Activated CD8-positive, alpha-beta memory T cell treated with anti-CD3 and anti-CD28 coated beads for 1 hour (primary cell): ENCODE measurements at places on chromosomes 1 and 21.

DNA sequence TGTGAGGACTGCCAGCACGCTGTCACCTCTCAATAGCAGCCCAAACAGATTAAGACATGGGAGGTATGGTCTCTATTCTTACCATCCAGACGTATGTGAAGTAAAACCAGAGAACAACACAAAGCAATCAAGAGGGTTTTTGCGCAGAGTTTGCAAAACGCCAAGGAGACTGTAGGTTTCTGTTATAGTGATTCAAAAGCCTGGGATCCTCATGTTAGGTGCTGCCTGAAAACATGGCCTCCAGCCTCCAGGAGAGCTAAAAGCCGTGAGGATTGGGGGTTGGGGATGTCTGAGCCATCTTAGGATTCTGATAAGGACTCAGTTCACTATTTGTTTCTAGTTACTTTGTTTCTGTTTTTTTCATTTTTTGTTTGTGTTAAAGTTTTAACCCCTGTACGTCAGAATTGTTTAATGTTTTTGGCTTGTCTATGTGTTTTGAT lies 4.2 kb upstream of the CCT8 start:
- no peak for DNase-seq

DNA sequence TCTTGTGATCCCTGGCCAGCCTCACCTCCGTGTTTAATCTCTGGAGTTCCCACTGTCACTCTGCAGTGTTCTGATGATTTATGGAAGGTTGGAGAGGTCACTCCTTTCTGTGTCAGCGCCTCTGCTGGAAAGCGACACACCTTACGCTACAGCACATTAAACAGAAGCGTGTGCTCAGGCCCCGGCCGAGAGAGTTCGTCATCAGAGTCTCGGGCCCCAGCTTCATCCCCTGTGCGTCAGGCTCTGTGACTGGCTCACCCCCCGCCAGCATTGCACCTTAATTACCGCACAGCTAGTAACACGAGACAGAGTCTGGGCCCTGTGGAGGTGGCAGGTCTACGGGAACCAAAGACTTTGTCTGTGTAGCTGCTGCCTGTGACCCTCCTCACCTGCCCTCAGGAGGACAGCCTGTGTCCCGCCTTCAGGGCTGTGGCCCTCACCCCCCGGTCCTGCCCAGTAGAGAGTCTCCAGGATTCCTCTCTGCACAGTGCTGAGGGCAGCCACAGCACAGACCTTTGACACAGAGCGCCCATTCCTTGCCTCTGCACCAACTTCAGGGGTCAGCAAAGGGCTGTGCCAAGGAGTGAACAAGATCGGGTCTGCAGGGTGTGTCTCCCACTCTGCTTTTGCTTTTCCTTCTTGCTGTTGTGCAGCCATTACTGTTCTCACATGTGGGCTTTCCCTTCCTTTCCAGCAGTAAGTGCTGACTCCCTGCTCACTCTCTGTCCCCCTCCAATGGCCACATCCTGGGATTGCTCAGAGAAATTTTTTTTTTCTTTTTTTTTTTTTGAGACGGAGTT lies 157.6 kb downstream of the PGBD5 start:
- no peak for DNase-seq

DNA sequence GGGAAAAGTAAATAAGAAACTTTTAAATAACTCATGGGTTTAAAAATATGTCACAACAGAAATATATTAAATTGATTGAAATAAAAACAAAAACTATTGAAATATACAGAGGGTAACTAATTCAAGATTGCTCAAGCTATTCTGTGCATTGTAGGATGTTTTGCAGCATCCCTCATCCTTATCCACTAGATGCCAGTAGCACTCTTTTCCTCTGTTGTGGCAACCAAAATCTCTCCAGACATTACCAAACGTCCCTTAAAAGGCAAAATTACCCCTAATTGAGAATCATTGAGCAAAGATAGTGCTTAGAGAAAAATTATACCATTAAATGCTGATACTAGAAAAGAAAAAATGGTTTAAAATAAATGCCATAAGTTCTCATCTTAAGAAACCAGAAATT lies 682.6 kb downstream of the RWDD3 start:
- no peak for DNase-seq

- no peak for DNase-seq
Measured at GRCh38 chr1:111778541-111779051, 22.9 kb downstream of the DDX20 start.

GRCh38 chr1:27607239-27607804 lies 3.4 kb upstream of the AHDC1 start:
- no peak for DNase-seq

DNA sequence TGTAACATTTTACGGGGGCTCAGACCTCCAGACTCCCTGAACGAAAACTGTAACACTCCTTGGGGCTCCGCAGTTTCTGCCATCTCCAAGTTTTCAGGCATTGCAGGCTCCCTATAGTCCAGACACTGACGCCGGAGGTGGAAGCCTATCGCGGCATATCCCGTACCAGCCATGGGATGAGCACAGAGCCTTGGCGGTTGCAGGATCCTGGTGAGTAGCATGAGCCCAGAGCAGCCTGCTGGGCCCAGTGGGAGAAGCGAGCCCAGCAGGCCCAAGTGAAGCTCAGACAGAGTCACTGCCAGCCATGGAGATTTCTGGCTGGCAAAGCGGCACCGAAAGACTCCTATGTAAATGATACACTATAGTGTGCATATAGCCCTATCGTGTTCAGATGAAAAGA lies 446.8 kb downstream of the COL11A1 start:
- no peak for DNase-seq

GRCh38 chr1:27592232-27592930 lies 11.6 kb downstream of the AHDC1 start:
- no peak for DNase-seq
